DND-41 (cell line): ENCODE measurements at places on chromosomes 5 and 9.

GRCh38 chr9:130180516-130180915 lies 8.3 kb downstream of the NCS1 start:
- no peak overlapping the region for H3K27ac ChIP-seq
- H3K4me3 ChIP-seq: no peak overlapping the region
- no peak for DNase-seq
- no peaks in the 10 kb centered on the region for H3K4me1 ChIP-seq
- no peaks in the 10 kb centered on the region for H3K27me3 ChIP-seq
- H3K36me3 ChIP-seq: no peaks in the 10 kb centered on the region

GRCh38 chr9:137175345-137175961 lies 3.6 kb upstream of the TMEM210 start:
- H3K27me3 ChIP-seq: no peaks in the 10 kb centered on the region
- H3K4me3 ChIP-seq: no peak overlapping the region
- peak; percentile 43 for DNase-seq
- peaks cover 7% of the 10 kb centered on the region for H3K36me3 ChIP-seq

GRCh38 chr5:1330146-1330846 lies 14.6 kb downstream of the CLPTM1L start:
- no peak overlapping the region for H3K4me3 ChIP-seq
- peaks cover 80% of the 10 kb centered on the region for H3K36me3 ChIP-seq
- H3K4me1 ChIP-seq: no peaks in the 10 kb centered on the region
- H3K27ac ChIP-seq: 0 out of 2 replicates have a peak overlapping the region, but pooled peaks have one; percentile 10

GRCh38 chr9:137366445-137366810 lies 56.5 kb downstream of the EXD3 start:
- no peaks in the 10 kb centered on the region for H3K4me1 ChIP-seq
- no peaks in the 10 kb centered on the region for H3K27me3 ChIP-seq
- H3K36me3 ChIP-seq: no peaks in the 10 kb centered on the region
- no peak for DNase-seq
